GM04504 (cell line): ENCODE measurements at places on chromosomes 7 and 10.

GRCh38 chr7:122595885-122596284, 103.0 kb downstream of the RNF133 start:
- no peak for DNase-seq

DNA sequence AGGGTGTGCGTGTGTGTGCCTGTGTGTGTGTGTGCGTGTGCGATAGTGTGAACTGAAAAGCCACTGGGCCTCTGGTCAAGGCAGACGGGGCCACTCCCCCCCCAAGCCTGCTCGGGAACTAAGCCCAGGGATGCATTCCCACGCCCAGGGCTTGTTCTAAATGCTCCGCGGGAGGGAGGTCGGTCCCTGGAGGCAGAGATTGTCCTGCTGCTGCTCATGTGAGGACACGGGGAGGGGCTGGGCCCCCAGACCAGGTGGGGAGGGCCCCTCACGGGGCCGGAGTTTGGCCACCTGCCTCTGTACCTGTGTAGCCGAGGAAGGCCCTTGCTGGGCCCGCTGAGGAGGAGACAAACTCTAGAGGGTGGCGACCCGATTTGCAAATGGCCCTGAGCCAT, 93.9 kb downstream of the PDGFA start:
- no peak for DNase-seq

DNA sequence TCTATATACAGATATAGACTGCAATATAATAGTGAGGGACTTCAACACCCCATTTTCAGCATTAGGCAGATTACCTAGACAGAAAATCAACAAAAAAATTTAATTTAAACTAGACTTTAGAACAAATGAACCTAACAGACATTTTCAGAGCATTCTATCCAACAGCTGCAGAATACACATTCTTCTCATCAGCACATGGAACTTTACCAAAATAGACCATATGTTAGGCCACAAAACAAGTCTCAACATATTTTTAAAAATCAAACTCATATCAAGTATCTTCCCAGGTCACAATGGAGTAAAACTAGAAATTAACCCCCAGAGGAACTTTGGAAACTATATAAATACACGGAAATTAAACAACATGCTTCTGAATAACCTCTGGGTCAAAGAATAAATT, 169.6 kb downstream of the MTERF1 start:
- DNase-seq: no peak

DNA sequence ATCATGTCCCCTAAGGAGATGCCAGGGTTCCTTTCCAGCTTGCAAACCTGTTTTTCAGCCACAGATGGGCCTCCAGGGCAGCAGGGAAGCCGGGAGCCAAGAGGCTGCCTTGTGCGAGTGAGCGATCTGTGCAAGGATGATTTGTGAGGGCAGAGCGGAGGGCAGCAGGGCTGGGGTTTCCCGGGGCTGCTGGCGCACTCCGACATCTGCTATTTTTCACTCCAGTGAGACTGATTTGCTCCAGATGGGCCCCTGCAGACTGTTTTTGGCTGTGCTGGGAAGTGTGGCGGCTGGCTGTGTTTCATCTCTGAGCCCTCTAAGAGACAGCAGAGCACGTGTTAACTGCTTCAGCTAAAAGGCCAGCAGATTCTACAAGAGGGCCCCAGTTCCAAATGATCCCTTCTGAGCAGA, 466.2 kb downstream of the TYW1 start:
- no peak for DNase-seq

- DNase-seq: no peak
These were observed 121.1 kb downstream of the CFTR start for GRCh38 chr7:117600911-117601310.
